EH (cell line): ENCODE measurements at places on chromosomes 12 and 14.

DNA sequence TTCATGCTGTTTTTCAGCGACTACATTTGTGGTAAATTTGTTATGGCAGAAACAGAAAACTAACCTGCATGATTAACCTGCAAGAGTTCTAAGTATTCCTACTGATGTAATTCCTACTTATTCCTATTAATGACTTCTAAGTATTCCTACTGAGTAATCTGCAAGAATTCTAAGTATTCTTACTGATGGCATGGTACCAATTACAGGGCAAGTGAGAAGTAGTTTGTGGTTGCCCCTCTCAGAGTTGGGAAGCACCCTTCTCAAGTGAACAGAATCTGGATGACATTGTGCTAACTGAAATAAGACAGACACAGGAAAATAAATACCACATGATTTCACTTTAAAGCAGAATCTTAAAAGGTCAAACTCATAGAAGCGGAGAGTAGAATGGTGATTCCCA, 100.9 kb upstream of the CPNE8 start:
- no peak for DNase-seq

DNA sequence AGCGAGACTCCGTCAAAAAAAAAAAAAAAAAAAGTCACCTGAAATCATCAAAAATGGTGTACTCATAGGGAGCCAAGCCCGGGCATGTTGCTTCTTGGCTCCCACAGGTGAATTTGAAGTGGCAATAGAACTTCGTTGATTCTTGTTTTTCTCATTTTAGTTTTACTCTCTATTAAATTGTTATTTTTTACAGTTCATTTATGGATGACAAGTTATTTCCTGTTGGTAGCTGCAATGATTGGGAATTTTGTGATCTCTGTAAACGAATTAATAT, 1.3 kb downstream of the TM7SF3 start:
- DNase-seq, result no peak

GRCh38 chr12:53868511-53868986, 70.1 kb upstream of the HOXC13 start:
- peak; percentile 33 for DNase-seq

DNA sequence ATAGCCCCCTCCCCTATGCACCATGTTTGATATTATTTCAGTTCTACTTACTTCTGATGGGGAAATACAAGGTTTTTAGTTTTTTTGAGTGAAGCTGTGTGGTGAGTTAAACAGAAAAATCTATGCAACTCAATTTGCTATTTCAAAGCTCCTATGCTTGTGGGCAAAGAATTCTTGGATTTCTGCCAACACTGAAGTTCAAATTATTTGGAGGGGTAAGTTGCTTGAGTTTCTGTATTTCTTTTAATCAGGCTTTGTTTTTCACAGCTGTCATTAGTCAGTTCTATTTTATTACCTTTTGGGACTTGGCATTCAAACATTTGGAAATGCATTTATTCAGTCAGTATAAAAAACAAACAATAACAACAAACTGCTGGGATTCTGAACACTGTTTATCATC, 407.5 kb upstream of the MGAT4C start:
- no peak for DNase-seq

DNA sequence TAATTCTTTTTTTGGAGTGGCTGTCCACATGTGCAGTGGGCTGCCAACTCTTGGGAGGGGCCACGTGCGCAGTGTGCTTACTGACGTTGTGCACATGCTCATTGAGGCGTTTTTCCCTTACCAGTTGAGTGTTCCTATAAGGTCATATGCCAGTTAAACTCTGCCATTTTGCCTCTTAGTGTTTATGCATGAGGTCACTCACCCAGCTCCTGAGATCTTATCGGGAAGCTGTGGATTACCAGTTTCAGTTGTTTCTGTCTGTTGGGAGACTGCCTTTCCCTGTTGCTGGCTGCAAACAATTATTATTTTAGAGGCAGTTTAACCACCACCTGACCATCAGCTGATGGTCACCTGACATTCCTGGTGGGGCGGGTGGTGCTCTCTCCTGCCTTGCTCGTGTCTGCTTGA, 16.1 kb upstream of the KIF21A start:
- DNase-seq, result no peak

DNA sequence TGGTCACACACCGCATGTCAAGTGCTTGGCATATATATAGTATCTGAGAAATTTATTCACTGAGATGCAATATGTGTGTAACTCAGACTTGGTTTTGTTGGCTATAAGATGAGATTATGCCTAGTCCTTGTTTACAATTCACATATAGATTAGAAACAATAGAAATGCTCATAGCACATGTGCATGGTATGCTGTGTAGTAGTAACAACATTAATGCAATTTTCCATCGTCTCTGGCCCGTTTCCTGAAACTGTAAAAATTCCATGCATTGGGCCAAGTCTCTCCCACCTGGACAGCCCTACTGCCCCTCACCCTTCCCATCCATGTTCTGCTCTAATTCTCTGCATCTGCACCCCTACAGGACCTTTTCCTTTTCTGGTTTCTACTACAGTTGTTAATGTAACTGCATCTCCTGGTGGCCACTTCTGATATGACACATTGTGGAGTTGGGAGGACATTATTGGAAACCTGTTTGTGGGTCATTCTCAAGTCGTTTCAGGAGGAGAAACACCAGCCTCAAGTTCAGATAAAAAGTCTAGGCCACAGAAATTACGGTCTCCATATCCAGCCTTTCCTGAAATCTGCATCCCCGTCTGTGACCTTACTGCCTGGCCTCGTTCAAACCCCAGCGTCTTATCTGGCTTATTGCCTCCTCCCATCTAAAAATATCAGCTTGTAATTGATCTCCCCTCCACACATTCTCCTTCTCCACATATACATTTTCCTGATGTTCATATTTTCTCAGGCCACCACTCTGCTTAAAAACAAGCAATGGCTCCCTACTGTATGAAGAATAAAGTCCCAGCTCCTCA, 37.5 kb downstream of the EMP1 start:
- peak; percentile 69 for DNase-seq

- peak; percentile 21 for DNase-seq
These were observed 271.6 kb downstream of the NPAS3 start for GRCh38 chr14:33210311-33210710.
